ENCODE measurements at places on chromosomes 4 and X.

DNA sequence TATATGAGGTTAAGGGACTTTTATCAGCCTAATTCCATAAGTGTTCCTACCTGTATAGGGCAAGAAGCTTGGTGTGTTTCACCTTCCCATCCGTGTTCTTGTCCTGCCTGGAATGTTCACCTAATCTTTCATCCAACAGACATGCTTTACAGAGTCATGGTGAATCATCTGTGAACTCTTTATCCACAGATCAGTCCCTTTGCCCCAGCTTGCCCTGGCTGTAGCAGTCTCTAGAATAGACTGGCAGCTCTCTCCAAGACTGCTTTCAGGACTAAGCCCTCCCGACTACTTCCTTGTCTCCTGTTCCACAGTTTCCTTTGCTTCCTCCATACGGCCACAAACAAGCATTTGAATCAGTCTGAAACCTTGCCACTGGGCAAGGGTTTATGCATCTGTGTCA lies 177.9 kb upstream of the IL15 start:
- DNase-seq, result no peak

GRCh38 chrX:63754136-63754859 lies 30.7 kb downstream of the ARHGEF9 start:
- peak; percentile 5 for DNase-seq

DNA sequence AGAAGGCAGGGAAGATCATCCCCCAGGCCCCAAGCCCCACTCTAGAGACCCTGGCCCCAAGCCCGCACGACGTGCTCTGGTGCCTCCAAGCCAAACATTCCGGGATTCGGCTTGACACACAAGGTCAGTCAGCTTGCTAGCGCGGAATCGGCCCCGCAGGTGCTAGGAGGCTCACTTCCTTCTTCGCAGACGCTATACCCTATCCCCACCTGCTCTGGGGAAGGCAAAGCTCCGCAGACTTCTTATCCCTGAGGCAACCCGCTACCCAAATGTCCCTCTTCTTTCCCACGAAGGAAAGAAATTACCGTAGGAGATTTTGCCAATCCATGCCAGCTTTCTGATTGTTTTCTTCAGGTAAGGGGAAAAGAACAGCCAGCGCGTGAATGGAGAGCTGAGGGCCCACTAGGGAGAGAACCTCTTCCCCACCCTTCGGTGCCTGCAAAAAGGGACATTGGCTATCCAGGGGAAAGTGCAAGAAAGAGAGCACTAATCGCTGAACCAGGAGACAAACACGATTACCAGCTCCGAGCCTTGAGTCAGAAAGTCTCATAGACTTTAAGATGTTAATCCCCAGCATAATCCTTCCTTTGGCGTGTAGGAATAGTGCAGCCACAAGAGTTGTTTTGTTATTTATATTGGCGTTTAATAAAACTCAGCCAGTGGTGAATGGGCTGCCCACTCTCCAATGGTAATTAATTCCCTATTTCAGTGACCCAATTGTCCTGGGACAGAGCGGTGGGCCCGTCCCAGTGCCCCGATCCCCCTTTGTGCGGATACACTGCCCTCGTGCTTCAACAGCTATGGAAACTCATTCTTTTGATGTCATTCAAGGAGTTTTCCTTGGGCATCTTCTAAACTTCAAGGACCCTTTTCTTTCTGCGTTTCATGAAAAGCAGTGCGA lies 5.4 kb upstream of the NEUROG2 start:
- no peak for DNase-seq

GRCh38 chr4:123777373-123777772 lies 380.8 kb downstream of the SPRY1 start:
- DNase-seq, result no peak

DNA sequence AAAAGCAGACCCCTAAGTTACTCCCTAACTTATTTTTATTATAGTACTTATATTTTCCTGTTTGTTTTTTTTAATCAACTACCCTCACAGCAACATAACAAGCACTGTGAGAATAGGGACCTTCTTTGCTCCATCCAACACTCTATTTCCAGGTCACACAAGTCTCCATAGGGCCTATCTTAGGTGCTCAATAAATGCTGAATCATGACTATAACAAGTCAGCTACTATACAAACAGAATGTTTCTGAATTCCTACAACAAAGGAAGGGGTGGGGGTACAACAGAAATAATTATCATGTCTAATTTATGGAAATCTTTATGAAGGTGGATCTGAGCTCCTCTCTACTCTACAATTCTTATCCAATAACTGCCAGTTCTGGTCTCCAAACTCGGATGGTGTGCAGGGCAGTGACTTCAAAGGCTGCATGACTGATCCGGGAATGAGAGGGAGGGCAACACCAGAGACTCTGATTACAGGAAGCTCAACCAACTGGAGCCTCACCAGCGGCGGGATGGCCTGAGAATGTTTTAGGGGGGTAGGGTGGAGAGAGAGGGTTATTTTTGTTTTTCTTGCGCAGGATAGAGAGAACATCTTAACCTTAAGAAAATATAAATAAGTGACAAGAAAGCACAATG lies 71.1 kb downstream of the HADH start:
- DNase-seq, result no peak

DNA sequence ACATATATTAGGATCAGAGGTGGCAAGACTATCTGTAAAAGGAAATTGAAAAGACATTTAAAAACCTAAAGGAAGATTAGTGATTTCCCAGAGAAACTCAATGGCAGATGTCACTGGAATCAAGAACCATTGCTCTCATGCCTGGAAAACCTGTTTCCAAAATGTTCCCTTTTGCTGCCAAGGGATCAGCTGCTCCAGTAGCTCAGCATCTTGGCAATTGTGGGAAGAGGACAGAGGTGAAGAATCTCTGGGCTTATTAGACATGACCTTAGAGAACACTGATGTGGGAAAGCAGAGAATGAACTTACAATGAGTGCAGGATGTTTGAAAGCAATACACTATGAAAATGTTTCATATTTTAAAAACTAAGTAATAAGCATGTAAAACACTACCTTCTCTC lies 98.3 kb downstream of the SHROOM3 start:
- DNase-seq, result no peak

GRCh38 chr4:95000076-95000648 lies 242.4 kb downstream of the BMPR1B start:
- no peak for DNase-seq

Measured in MV-4-11 (cell line).